ENCODE measurements at places on chromosomes 5 and 9.

- no peak for DNase-seq
Measured at GRCh38 chr5:180563994-180564393, 27.3 kb downstream of the SCGB3A1 start.

GRCh38 chr9:135906291-135907005, 898 bp downstream of the CAMSAP1 start:
- peak; percentile 45 for DNase-seq

- DNase-seq, result no peak
Measured at GRCh38 chr5:11261241-11261640, 500.2 kb upstream of the DAP start.

DNA sequence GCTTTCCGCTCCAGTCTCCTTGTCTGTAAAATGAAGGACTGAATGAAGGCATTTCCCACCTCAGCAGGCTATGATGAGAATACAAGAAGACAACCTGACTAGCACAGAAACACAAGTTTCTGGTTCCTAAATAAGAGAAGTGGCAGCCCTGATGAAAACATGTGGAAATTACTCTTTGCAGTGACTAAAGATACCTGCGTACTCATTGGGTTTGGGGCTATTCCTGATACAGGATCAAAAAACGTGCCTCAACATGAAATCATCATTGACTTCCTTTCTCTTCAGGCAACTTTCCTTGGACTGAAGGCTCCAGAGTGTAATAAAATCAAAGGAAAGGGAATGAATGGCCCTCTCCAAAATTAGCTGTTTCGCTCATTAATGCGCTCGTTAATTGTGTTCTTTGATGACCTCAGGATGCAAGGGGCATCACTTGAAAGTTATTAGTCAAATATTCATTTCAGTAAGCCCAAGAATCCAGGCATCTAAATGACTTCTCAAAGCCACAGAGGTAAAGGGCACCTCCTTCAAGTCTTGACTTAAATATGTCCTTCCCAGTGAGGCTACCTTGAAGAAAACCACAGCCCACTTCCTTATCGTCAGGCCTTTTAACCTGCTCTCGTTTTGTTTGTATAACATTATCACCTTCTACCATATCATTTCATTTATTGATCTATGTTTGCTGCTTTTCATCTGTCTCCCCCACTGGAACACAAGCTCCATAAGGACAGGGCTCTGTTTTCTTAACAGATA, 68.9 kb downstream of the RASEF start:
- DNase-seq, result no peak

DNA sequence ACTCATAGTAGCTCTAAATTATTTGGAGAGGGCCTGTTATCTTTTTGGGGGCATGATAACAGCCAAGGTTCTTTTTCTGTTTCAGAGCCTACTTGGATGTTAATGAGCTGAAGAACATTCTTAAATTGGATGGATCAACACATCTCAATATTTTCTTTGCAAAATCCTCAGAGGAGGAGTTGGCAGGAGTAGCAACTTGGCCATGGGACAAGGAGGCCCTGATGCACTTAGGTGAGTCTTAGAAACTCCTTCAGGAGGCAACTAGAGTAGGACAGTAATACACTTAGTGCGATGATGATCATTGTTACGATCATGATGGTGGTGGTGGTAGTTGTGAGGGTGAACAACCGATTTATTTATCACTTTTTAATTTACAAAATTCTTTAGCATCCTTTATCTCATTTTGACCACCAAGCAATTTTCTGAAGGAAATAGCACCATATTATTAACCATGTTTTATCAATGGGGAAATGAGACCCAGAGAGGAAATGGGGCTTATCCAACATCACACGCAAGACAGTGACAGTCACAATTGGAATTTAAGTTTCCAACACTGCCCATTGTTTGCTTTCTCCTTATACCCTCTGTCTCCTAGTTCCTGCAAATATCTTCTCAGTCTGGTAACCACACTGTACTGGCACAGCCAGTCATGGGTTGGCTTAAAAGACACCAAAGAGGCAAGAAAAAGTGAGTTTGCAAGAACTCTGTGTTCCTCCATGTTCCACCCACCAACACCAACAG, 54.0 kb downstream of the PAPPA start:
- no peak for DNase-seq

GRCh38 chr5:76821136-76821535, 2.3 kb downstream of the F2RL1 start:
- DNase-seq, result no peak

DNA sequence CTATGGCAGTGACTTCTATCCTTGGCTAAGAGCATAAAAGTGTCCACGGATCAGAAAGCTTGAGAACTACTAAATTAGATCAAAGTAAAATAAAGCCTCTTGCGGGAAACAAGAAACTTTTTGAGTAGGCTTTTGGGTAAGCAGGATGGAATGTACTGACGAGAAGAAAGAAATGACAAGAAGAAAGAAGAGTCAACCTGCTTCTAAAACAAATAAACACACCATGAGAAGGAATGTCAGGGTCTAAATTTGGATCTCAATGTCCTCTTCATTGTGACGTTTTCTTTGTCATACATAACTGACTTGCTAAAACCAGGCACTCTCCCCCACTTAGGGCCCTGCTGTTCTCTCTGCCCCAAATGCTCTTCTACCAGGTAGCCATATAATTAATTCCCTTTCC, 290.1 kb upstream of the PTGER4 start:
- no peak for DNase-seq

DNA sequence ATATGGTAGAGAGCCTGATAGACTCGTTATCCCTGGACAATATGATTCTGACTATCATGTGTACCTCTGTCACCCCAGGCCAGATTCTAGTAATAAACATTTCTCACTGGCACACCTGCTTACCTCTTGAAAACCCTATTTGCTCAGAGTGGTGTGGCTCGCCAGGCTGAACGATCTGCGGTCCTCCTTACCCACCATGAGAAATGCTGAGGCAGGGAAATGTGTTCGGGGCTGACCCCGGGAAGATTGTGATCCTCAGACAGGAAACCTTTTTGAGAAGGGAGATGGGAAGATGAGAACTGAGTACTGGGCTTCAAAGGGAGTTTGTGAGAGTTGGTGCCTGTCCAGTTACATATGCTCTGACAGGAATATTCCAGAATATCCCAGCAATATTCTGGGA, 10.7 kb upstream of the PRXL2C start:
- no peak for DNase-seq

DNA sequence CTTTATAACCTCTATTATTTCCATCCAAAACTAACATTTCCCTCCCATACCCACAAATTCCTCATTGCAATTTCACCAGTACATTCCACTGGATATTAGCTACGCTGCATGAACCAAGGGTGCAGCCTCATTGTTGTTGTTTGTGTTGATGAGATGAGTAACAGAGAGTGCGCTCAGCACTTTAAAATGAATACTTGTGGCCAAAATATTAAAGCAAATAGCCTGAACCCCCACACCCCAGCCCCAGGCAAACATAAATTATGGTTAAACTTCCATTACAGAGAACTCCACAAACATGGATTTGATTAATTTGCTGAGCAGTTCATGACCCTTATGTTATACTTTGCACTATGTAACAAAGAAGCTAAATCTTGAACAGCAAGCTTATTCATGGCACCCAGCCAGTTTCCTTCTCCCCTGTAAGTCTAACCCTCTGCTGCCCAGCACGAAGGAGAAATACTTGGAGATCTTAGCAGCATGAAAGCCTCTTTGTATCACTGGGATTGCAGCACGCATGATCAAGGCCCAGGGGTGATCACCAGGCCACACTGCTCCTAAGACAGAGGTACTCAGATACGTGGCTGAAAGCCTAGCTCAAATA, 205.0 kb downstream of the DOCK8 start:
- peak; percentile 43 for DNase-seq

DNA sequence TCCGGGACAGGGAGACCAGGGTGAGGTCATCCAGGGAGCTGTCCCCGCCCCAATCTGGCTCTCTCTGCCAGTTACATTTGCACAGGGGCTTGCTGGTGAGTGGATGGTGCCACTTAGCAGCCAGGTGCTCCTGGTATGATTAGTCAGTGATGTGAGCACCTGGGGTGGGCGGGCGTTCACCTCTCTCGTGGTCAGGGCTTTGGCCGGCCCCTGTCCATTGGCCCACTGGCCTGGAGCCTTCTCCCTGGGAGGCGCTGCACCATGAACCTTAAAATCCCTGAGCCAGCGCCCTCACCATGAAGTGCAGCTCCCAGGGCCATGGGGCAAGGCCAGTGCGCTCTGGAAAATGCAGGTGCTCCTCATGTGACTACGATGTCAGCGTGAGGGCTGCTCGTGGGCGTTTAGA, 2.0 kb downstream of the NKD2 start:
- DNase-seq, result no peak

DNA sequence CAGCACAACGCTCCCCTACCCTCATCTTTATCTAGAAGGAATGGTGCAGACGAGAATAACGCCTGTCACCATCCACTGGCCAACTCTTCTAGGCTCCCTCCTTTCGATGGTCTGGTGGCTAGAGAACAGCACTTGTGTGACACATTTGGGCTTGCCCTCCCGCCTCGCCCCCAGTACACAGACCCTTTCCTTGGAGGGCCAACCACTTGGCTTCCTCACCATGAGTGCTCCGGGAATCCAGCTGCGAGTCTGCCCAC, 1.4 kb downstream of the GNAQ start:
- DNase-seq, result no peak

GRCh38 chr5:43174586-43174985, 17.4 kb upstream of the NIM1K start:
- no peak for DNase-seq
